ENCODE measurements at places on chromosomes 1 and 21. TPM values are rescaled to one million over a fixed set of nuclear protein-coding genes. Genes with fewer than 3 reads are reported as not detected.
A peak's percentile ranks its signal among the peaks of the same experiment; 100 is the strongest.

DNA sequence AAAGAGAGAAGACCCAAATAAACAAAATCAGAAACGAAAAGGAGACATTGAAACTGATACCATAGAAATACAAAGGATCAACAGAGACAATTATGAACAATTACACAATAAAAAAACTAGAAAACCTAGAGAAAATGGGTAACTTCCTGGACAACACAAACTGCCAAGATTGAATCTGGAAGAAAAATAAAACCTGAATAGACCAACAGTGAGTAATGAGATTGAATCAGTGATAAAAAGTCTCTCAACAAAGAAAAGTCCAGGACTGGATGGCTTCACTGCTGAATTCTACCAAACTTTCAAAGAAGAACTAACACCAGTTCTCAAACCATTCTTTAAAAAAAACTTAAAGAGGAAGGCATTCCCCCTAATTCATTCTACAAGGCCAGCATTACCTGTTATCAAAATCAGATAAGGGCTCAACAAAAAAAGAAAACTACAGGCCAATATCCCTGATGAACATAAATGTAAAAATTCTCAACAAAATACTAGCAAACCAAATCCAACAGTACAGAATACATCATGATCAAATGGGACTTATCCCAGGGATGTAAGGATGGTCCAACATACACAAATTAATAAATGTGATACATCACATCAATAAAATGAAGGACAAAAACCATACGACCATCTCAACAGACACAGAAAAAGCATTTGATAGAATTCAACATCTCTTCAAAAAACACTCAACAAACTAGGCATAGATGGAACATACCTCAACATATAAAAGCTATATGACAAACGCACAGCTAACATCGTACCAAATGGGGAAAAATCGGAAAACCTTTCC, 119.9 kb downstream of the ACBD6 start:
- no peak for DNase-seq

DNA sequence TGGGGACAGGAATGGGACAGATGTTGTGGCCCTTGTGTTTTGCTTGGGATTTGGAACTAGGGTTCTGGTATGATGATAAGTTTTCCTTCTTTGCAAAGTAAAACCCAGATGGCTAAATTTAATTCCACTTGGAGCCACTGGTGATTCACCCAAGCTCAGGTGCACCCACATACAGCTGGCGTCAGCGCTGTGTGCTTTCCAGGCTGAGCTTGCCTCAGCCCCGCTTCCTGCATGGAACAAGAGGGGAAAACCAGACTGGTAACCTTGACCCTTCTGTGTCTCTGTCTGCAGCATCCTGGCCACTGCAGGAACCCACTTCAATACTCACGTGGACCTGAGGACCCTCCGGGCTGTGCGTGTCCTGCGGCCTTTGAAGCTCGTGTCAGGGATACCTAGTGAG, 94.2 kb downstream of the CACNA1E start:
- DNase-seq: no peak

GRCh38 chr1:38046884-38047602, 450 bp upstream of the POU3F1 start:
- peak; percentile 75 for DNase-seq

The HES2 gene
- not detected for total RNA-seq

GRCh38 chr1:58789996-58790660, 6.3 kb upstream of the JUN start:
- no peak for DNase-seq

The LCE3D gene
- total RNA-seq: not detected

GRCh38 chr1:19799230-19800075, at the start of gene TMCO4:
TSS of gene TMCO4 (minus strand) at chr1:19799916. CDS start at chr1:19780758, 19,158 bp downstream.
- DNase-seq: peak; percentile 40

- no peak for DNase-seq
Measured at GRCh38 chr1:55481634-55482033, 266.5 kb upstream of the USP24 start.

DNA sequence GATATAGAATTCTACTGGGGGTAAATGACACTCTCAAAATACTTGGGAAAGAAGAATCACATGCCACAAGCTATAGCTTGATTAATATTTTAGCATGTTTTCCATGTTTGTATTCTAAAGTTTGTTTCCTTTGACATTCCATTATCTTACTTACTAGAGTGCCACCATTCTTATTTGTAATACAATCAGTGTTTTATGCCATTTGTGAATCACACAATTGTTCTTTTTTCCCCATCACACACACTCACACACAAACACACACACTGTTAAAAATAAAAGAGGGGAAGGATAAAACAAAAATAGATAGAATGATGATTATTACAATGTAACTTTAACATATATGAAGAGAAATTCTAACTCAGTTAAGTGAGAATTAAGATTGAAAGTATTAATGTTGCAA, 16.0 kb upstream of the TEKT2 start:
- DNase-seq: no peak

DNA sequence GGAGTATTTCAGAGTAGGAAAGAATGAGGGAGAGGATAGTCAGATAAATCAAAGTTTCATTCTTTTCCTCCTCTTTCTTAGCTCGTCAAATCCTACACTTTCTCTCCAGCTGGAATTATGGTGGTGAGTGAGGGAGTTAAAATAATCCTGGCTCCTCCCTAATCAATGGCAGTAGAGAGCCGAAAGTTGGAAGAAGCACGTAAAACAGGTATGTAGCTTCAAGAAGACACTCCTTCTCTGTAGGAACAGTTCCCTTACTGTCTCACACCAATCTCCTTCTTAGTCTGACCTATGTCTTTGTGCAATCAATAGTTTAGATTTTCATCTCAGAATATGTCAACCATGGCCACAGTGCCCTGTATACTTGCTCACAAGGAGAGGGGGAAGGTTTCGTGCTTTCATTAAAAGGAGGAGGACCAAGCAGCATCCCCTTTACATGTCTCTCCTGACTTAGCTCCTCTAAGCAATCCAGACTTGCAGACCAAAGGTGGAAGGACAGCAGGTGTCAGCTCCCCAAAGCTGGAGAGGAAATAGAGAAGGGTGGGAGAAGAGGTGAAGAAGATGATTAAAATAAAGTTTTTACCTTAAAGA, 878 bp downstream of the MINDY1 start:
- DNase-seq: no peak

The TMEM167B gene
- total RNA-seq: 38.1 TPM

DNA sequence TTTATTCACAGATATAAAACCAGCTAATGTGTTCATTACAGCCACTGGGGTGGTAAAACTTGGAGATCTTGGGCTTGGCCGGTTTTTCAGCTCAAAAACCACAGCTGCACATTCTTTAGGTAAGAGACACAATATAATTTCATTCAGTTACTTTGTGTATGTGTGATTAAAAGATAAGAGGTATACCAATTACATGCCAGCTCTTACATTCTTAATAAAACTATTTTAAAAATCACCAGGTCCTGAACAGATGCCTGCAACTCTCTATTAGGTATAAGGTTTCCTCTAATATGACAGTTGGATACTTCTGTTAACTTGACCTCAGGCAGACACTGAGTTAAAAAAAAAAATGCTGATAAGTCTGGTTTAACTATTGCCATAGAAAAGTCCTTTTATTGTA, 122.1 kb downstream of the NEK7 start:
- DNase-seq: no peak

- DNase-seq: no peak
Measured at GRCh38 chr1:12014141-12014991, 4.9 kb upstream of the MIIP start.

DNA sequence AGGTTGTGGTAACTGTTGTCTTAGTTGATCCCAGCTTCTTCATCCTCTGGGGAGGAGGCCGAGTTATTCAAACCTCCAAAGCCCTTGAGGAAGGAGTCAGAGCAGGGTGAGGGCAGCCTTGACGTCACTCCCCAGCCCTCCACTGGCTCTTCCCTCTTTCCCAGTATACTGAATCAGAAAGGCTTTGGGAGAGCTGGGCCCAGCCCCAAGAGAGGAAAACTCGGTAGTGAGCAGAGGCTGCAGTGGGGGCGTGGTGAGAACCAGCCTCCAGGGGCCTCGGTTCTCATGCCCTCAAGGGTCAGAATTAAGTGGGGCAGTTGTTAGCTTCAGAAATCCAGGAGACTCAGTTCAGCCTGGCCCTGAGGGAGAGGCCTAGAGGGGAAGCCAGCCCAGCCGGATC, 1.8 kb upstream of the GJA4 start:
- no peak for DNase-seq

The AGMAT gene
- 23.1 TPM for total RNA-seq

The LRRC53 gene
- not detected for total RNA-seq

GRCh38 chr1:62401034-62401760, 35.7 kb upstream of the USP1 start:
- DNase-seq: no peak

The ADGRL4 gene
- total RNA-seq: not detected

DNA sequence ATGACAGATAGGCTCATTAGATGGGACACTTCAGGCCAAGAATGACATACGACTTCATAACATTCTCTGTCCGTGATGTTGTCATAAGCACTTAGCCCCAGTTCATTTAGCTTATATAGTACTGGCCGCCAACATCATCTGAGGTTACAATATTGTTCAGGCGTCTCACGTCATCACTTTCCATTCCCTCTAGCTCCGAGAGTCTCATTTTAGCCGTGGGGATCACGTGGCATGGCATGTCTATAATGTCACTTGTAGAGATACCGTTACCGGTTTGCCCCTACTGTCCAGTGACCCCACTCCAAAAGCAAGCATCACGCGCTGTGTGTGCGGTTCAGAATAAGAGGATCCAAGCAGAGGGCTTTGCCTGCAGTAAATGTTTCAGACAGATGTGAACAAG, 34.6 kb upstream of the HEATR1 start:
- no peak for DNase-seq

The ICOSLG gene
- 2.9 TPM for total RNA-seq

- no peak for DNase-seq
Measured at GRCh38 chr21:34795175-34795547, 126.4 kb downstream of the CLIC6 start.

DNA sequence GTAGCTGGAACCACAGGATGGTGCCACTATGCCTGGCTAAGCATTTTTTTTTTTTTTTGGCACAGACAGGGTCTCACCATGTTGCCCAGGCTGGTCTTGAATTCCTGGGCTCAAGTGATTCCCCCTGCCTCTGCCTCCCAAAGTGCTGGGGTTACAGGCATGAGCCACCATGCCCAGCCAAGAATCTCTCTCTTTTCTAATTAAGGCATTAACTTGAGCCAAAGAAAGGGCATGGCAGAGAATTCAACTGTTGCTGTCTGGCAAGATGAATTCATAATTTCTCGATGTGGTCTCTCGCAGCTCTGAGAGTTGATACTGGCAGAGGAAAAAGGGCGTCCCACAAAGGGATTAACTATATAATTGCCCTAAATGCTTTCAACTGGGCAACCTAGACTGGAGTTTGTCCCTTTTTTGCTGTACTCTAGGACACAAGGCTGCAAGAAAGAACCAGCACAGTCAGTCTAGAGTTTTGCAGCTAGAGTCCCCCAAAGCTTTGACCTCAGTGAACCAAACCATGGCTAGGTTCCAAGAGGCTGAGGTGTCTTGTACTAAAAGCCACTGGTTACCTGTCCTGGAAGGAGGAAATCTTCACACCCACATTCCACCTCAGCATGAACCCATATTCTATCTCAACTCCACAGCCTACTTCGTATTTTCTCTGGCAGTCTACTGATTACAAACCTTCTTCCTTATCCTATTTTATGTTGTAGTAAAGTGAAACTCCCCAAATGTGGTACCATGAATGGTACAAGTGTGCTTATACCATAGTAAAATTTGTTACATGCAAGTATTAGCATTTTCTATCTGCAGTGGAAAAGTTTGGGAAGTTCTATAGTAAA, 51.2 kb downstream of the OPTC start:
- DNase-seq: no peak

GRCh38 chr1:111483166-111483565, 9.4 kb downstream of the C1orf162 start:
- no peak for DNase-seq

The SERTAD4 gene
- total RNA-seq: not detected

Data from activated T-cell treated with anti-CD3 and anti-CD28 coated beads, Interleukin-2, amount 50 U/mL, for 4 hours (primary cell).